Stromal cell of bone marrow (primary cell): ENCODE measurements at places on chromosomes 7 and 10.

GRCh38 chr10:60430017-60430416 lies 40.3 kb upstream of the ANK3 start:
- DNase-seq: peak; percentile 85

GRCh38 chr10:52488606-52489485 lies 174.8 kb downstream of the DKK1 start:
- peak; percentile 51 for DNase-seq

- no peak for DNase-seq
Observed at GRCh38 chr10:71579668-71580067, 139.9 kb downstream of the C10orf105 start.

DNA sequence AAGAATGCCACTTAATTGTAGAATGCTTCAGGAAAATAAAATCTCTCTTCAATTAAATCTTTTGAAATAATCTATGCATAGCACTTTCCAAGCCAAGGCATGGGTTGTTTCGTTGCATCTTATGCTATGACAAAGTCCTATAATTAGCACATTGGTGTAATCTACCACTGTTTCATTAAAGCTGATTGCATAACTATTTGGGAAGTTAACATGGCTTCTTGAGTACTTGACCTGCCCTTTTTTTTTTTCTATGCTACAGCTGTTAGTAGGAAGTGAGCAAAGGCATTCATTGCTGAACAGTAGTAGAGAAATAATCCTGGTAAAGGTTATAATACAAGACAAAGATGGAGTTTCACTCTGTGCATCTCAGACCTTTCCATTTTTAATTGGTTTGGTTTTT lies 557.2 kb upstream of the CELF2 start:
- no peak for DNase-seq

DNA sequence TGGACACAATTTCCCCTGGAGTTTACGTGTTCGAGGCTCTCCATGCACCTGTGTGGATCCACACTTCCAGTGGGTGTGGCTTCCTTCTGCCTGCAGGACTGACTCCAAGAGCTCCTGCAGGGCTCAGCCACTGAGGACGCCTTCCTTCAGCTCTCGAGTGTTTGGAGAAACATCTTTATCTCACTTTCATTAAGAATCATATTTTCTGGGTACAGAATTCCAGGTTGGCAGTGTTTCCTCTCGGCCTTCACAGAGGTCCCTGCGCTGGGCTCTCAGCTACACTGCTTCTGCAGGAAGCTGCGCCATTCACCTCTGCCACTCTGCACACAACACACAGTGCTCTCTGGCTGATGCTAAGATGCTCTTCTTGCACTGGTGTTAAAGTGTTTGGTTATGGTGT lies 69.9 kb upstream of the NKX6-2 start:
- no peak for DNase-seq

DNA sequence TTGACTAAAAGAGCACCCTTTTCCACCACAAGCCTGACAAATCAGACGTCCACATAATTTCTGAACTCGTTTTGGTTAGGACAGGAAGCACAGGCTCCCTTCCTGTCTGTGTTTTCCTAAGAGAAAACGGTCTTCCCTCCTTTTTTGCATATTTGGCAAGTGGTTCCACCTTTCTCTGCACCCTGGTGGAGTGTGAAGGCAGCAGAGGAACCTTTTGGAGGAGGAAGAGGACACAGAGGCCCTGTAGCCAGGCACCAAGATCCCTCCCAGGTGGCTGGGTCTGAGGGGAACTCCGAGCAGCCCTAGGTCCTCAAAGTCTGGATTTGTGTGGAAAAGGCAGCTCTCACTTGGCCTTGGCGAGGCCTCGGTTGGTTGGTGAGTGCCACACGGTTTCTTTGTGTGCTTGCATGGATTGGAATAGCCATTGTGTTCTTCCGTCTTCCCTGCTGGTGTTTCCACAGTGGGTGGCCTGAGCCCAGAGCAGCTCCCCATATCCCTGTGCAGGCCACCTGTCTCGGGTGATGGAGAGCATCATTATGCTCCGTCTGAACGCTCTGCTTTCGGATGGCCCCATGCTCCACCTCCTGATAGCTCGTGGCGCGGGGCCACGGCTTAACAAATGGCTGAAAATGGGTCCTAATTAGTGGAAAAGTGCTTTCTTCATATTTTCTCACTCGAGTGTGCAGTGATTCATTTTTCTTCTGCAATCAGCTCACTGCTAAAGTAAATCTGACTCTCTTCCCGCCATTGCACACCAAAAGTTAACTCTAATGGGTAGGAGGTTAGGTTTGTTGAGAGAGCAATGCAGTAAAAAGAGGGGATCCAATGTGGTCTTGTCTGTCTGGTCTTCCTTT lies 4.2 kb downstream of the IKZF1 start:
- DNase-seq: no peak
